Stimulated activated CD8-positive, alpha-beta memory T cell treated with anti-CD3 and anti-CD28 coated beads, Interleukin-4, amount 100 ng/mL, for 48 hours (primary cell): ENCODE measurements at places on chromosomes 12 and 14.

GRCh38 chr12:95497031-95497430 lies 23.1 kb downstream of the METAP2 start:
- DNase-seq, result no peak

GRCh38 chr14:99123208-99123870 lies 148.7 kb downstream of the BCL11B start:
- DNase-seq, result no peak

DNA sequence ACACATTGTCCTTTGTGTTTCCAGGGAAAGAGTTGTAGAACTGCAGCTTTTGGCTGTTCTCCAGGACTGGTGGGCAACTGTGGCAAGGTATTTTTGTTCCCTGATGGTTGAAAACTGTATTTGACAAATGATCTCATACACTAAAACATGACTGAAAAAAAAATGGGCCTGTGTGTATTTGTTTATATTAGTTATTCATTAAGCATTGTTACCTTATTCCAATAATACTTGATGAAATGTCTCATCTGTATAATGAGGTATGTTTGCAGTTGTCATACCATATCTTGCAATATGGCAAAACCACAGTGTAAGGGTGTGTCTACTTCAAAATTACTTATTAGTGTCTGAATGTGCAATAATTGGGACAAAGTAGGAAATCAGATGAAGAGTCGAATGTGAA lies 479.4 kb upstream of the NOVA1 start:
- DNase-seq, result no peak

GRCh38 chr12:508795-509194 lies 49.1 kb downstream of the B4GALNT3 start:
- no peak for DNase-seq

DNA sequence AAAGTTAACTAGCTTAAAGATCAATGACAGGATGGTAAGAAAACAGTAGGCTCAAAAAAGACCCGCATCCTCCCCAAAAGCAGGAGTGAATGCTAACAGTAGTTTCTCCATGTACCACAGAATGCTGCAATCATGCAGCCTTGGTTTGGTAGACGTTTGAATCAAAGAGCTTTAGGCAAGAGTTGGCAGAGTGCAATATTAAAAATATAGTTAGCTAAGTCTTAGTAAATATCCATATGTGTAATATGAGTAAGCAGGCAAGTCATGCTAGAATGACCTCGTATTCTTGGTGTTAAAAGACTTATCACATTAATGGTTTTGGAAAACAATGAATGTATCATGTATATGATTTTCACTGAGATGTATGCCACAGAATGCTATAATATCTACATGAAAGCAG lies 18.8 kb upstream of the KLRF1 start:
- DNase-seq, result no peak

- DNase-seq, result no peak
Observed at GRCh38 chr14:96554315-96554910, 52.2 kb downstream of the PAPOLA start.

DNA sequence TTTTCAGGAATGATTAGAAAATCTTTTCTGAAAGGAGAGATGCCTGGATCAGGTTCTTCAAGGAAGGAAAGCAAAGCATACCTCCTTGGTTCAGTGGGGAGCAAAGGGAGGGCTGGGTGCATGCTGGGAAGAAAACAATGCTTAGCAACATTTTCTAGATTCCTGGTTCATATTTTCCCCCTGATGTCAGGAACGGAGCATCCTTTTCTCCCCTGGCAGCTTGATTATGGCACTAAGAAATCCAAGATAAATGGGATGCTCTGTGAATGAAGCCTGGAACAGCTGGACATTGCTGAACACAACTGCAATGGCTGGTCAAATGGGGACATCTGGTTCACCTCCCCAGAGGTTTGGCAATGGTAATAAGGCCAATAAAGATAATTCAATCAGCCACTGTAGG lies 50.9 kb downstream of the KCNA5 start:
- DNase-seq, result no peak

DNA sequence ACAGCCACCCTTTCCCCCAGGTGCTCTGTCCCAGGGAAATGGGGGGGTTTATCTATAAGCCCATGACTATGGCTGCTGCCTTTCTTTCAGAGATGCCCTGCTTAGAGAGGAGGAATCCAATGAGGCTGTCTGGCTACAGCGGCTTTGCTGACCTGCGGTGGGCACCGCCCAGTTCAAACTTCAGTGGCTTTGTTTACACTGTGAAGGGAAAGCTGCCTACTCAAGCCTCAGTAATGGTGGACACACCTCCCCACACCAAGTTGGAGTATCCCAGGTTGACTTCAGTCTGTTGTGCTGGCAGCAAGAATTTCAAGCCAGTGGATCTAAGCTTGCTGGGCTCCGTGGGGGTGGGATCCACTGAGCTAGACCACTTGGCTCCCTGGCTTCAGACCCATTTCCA lies 869.2 kb downstream of the SLC6A15 start:
- no peak for DNase-seq

DNA sequence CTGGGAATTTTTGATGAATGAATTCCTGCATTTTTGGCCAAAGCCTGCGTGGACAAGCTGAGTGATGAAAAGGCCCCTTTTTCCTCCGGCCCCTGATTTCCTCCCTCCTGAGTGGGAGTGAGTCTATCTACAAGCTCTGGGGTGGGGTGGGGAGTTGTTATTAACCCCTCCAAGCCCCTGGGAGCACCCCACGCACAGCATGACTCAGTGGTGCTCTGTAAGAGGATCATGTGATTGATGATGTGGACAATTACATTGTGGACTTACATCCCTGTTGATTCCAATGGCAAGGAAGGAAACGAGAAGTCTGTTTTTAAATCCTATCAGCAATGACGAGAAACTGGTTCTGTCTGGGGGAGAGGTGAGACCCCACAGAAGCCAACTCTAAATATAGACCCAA lies 5.1 kb upstream of the DLK1 start:
- DNase-seq, result no peak

DNA sequence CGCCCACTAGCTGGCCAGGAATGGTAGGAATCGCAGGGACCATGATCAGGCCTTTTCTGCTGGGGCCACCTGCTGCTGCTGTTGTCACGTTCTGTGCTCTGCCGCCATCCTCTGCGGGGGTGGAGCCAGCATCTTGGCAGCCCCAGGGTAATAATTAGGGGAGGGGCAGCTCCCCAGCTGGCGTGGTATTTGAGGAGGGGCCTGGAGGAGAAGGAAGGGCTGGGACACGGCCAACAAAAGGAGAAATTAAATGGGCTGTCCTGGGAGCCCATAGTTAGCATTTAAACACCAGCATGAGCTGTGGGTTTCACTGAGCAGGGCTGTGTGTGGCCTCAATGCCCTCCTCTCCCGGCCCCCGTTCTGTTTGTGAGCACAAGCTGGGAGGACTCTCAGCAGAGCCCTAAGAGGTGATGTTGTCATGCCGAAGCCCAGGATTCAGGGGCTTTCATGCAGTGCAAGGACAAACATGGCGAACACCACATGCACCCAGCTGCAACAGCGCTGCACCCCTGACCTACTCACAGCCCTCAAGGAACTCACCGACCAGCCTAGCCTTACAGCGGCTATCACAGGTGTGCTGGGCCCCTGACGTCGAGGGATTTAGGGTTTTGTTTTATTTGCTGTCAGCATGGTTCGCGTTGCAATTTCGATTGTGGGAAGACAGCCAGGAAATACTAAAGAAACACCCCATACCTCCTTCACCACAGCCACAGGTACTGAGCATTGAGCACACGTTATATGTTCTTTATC lies 324.3 kb downstream of the CACNA1C start:
- DNase-seq, result no peak

GRCh38 chr14:101979666-101980065 lies 15.3 kb downstream of the DYNC1H1 start:
- DNase-seq, result no peak

DNA sequence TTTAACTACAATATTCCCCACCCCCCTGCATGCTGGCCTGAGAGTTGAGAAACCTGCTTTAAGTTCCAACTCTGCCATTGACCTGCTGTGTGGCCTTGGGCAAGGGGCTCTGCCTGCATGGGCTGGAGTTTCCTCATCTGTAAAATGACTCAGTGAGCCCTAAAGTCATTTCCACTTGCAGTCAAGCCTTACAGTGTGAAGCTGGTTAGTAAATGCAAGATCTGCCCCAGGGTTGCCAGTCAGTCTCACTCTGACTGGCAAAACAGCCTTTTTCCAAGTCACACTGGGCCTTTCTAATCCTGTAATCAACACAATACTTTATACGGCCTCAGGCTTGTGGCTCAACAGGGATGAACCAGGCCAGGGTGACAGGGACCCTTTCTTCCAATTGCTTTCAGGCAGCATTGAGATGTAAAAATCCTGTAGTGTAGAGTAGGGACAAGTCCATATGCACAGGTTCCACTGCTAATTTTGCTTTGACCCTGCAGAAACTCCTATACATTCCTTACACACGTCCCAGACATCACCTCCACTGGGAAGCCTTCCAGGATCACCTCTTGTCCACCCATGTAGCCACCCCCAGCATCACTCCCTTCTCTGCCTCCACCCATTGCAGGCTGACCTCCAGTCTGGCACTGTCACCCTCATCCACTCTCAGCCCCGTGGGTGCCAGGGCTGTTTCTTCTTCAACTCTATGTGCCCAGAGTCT lies 42.6 kb upstream of the PRIMA1 start:
- DNase-seq, result no peak

DNA sequence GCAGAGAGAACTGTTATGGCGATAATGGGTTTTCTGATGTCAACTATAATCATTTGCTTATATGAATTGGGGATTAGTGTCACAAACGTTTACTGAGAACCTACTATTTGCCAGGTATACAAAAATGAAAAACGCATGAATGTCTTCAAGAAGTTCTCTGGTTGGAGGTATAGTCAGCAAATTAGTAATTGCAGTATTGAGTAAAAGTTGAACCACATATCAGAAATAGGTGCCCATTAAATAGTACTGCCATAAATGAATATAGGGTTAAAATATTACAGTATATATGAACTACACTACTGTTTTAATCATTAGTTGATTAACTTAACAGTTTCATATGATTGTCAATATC lies 60.0 kb downstream of the PTPRB start:
- no peak for DNase-seq

GRCh38 chr12:42445891-42446290 lies 119.9 kb downstream of the PPHLN1 start:
- DNase-seq, result no peak

GRCh38 chr12:45483571-45483970 lies 245.9 kb upstream of the ARID2 start:
- DNase-seq, result no peak

GRCh38 chr14:50997712-50998111 lies 53.4 kb upstream of the PYGL start:
- DNase-seq, result no peak
